ENCODE measurements at places on chromosomes 6 and 20.

GRCh38 chr20:20462185-20462584, 94.3 kb downstream of the INSM1 start:
- no peak for DNase-seq

GRCh38 chr6:107020239-107020638, 7.8 kb upstream of the MTRES1 start:
- no peak for DNase-seq

GRCh38 chr6:131923356-131923755, 27.8 kb downstream of the CCN2 start:
- no peak for DNase-seq

DNA sequence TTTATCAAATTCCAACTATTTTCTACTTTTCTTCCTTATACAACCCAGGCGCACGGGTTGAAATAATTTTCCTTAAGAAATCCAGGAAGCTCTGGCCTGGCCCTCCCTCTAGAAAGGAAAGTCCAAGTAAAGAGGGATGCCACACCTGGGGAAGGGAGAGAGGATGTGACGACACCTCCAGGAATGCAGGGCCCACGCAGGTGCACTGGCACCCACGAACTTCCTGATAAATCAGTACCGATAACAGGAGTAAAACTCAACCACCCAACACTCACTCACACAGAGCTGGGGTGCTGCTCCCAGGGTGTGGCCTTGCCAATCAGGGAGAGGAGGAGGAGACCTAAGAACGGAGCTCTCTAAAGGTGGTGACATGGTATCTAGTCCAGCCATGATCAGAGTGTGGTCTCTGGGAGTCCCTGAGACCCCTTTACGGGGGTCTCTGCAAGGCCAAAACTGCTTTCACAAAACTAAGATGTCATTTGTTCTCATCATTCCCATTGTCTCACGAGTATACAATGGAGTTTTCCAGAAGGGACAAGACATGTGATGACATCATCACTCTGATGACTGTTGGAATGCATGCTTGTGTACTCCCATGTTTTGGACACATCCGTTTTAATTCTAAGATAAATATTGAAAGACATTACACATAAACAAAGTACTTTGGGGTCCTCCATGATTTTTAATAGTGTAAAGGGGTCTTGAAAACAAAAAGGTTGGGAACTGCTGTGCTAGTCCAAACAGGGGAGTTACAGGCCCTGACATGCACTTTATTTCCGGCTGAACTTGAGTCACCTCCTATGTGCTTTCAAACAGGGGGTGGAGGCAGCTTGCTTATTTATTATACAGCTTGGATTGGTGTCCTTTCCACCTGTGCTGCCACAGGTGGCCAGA, 2.2 kb upstream of the PARD6B start:
- no peak for DNase-seq

GRCh38 chr6:43725643-43726580, 38.3 kb upstream of the MRPS18A start:
- no peak for DNase-seq

- DNase-seq = no peak
These were observed 15.9 kb downstream of the UNC5CL start for GRCh38 chr6:41023114-41023513.

- DNase-seq = no peak
These were observed 132.6 kb downstream of the PHACTR1 start for GRCh38 chr6:12848964-12849808.

DNA sequence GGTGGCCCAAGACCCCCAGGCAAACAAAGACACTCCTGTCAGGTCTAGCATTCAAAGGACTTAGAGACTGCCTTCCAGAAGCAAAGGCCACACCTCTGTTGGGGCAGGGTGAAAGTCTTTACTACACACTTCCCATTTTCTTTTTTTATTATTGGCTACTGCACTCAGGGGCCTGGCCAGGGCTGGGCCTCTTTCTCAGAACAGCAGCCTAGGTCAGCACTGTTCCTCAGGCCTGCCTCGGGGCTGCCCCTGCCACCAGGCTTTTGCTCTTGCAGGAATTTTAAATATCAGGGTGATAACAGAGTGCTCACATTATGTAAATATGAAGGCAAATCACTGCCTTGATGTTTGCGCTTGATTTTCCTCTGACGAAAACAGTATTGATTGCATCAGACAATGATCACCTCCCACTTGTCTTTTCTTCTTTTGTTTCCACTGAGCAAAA, 18.5 kb downstream of the GSTA4 start:
- DNase-seq = no peak

DNA sequence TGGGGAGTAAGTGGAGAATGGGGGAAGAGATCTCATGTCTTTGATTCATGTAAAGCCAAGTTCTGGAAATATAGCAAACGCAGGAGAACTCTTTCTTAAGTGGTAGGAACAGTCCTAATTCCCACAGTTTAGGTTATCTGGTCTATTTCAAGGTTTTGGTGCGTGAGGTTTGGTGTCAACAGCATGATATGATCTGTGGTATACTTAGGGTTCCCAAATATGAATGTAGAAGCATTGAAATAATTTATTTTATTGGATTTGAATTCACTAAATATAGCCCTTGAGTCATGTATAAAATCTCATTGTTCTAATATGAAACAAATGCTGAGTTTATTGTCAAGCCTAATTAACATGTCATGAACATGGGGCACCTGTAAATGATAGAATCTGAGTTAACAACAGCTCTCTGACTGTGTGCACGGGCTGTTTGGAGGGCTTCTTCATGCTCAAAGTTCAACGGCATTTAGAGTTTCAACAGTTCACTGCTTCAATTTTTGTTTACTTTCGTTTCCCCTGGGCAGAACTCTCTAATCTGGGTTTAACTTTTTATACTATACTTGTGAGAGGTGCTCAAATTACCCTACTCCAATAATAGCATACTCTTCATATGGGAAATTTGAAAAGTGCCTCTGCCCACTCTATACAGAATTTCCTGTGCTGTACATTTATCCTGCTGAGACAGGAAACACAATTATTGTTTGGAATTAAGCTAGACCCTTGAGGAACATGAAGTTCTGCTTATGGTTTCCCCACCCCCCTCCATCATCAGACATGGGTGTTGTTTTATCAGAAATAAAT, 236.3 kb upstream of the ZNF217 start:
- peak; percentile 53 for DNase-seq

DNA sequence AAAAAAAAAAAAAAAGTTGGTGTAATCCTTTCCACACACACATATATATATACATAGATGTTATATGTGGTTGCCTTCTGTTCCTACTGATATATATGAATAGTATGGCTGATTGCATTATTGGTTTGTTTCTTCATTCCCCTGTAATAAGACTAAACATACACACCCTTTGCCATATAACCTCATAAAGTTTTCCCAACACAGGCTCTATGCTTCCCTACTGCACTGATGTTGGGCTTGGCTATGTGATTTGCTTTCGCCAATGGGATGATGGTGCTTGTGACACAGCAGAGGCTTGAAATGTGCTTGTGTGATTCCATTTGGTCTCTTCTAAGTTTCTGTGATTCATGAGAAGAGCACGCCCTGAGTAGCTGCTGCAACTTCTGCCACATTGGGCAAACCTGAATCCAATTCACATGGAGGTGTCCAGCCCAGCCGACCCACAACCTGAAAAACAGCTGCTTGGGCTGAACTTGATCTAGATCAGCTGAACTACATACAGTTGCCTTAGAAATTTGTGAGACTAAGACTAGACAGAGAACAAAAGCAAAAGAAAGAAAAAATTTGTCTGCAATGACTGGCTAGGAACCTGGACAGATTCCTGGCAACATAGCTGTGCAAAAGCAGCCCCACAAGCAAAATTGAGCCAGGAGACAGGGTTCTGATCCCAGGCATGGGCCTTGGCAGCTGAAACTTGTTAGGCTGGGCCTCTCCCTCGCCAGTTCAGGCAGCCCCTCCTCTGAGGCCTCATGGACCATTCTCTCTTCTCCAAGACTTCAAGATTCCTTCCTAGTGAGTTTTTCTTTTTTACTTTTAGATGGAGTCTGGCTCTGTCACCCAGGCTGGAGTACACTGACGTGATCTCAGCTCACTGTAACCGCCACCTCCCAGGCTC, 13.4 kb upstream of the TBC1D20 start:
- DNase-seq = no peak

GRCh38 chr6:13027207-13027606, 301.1 kb downstream of the TBC1D7 start:
- no peak for DNase-seq

GRCh38 chr6:106133040-106133439, 46.9 kb downstream of the PRDM1 start:
- DNase-seq = no peak

GRCh38 chr6:75643173-75643572, 41.5 kb downstream of the SENP6 start:
- DNase-seq = peak; percentile 3

DNA sequence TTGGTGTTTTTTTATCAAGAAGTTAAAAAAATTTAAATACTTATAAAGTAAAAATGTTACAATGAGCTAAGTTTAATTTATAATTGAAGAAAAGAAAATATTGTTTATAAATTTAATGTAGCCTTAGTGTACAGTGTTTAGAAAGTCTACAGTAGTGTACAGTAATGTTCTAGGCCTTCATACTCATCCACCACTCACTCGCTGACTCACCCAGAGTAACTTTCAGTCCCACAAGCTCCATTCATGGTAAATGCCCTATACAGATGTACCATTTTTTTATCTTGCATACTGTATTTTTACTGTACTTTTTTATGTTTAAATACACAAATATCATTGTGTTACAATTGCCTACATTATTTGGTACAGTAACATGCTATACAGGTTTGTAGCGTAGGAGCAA, 26.0 kb downstream of the HTR1E start:
- no peak for DNase-seq

GRCh38 chr6:68158256-68158655, 476.8 kb upstream of the ADGRB3 start:
- DNase-seq = no peak

GRCh38 chr6:56169366-56169765, 78.0 kb downstream of the COL21A1 start:
- no peak for DNase-seq

- no peak for DNase-seq
These were observed 262.9 kb upstream of the BTBD3 start for GRCh38 chr20:11654766-11655165.

- no peak for DNase-seq
These were observed 198.6 kb downstream of the DTNBP1 start for GRCh38 chr6:15464211-15464725.

DNA sequence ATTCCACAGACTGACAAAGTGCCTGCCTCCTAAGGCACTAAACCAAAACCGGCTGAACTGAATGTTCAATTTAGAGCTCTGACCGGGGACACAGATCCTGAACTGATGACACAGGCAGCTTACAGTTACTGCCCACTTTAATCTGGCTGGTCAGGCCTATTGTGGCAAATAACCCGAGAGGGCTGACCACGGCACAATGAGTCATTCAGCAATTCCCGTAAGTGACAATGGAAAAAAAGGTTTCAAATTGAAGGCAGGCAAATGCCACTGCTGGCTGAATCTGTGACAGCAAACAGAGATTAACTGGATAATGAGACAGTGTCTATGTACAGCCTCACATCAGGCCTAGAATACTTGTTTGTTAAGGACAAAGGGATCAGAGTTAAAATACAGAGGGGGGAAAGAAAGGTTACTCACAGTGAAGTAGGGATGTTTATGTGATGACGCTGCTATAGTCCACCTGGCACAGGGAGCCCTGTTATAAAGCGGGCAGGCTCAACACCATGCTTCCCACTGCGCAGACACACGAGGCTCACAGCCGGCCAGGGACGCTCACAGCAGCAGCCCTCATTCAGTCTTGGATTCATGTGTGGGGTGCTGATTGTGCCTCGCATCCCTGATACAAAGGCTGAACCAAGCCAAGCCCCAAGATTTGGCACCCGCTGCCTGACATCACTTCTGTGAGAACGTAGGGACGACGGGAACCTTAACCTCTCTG, 54.4 kb downstream of the RTN4IP1 start:
- no peak for DNase-seq
